Left ventricle myocardium inferior (tissue), 1 donor: ENCODE measurements at places on chromosomes 6 and 20. TPM values are rescaled to one million over a fixed set of nuclear protein-coding genes. Genes with fewer than 3 reads are reported as not detected.
A peak's percentile ranks its signal among the peaks of the same experiment; 100 is the strongest.

MYB gene
- 0.08 TPM for total RNA-seq

DNA sequence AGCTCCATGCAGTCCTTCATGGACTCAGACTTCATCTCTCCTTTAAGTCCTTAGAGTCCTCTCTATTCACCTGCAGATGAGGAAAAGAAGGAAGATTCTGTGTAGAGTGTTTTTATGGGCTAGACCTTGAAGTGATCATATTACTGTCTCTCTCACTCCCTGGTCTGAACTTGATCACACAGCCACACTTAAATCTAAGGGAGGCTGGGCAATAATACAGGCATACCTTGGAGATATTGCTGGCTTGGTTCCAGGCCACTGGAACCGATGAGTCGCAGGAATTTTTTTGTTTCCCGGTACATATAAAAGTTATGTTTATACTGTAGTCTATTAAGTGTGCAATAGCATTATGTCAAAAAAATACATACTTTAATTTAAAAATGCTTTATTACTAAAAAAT lies 59.2 kb upstream of the FOXO3 start:
- no peak for DNase-seq

AFDN gene
- total RNA-seq = 54.9 TPM

DNA sequence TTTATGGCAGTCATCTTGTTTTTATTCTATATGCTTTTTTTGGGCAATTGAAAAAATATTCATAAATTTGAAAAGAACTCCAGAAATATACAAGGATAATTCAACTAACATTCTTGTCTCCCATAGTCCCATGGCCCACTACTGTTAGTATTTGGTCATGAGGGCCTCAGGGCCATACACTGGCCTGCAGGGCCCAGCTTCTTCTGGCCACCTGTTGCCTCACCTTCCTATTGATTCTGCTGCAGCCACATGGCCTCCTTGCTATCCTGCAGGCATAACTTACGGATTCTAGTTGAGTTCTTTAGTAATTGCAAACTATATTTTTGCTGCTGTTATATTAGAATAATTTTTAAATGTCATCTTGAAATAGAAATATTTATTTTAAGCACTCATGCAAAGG lies 72.6 kb downstream of the SCAND1 start:
- DNase-seq = no peak

DNA sequence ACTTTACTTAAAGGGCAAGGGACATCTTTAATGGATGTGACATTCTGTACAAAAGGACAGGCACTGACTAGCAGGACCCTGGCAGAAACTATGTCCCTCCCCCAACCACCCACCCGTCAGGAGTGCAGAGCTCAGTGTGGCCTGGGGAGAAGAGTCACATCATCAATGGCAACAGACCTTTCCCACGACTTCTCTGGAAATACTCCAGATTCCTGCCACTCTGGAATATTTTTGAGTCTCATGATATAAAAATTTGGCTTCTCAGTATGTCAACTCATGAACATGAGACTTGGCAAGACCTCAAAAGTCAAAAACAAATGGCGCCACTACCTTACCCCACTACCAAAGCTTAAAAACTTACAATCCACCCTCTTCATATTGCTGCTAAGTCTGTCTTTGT lies 118.3 kb downstream of the SLC23A2 start:
- DNase-seq = no peak

GRCh38 chr6:122423734-122424133 lies 24.3 kb downstream of the HSF2 start:
- no peak for DNase-seq

GRCh38 chr6:142867988-142868812 lies 76.8 kb downstream of the HIVEP2 start:
- no peak for DNase-seq

GRCh38 chr20:31670371-31671228 lies 32.9 kb downstream of the COX4I2 start:
- peak; percentile 78 for DNase-seq

FILIP1 gene
- 173 TPM for total RNA-seq

GRCh38 chr6:154388803-154389202 lies 32.2 kb upstream of the IPCEF1 start:
- DNase-seq = no peak

GRCh38 chr20:59993736-59994430 lies 35.7 kb downstream of the CDH26 start:
- DNase-seq = no peak

- DNase-seq = no peak
Measured at GRCh38 chr20:53639647-53640440, 46.2 kb upstream of the ZNF217 start.

DNA sequence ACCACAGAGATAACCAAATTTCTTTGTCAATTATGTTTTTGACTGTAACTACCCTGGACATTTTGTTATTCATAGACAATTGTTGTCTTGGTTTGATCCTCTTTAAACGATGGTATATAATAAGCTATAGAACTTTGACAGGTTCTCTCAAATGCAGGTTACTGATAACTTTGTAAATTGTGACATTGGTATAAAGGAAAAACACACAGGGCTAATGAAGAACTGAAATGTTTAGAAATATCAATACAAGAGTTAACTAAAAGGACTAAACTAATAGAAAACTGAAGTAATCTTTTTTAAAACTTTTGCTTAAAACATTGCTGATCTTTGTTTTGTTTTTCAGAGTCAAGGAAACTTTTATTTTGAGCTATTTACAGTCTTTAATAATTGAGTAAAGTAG lies 124.8 kb downstream of the TPBG start:
- no peak for DNase-seq

DNA sequence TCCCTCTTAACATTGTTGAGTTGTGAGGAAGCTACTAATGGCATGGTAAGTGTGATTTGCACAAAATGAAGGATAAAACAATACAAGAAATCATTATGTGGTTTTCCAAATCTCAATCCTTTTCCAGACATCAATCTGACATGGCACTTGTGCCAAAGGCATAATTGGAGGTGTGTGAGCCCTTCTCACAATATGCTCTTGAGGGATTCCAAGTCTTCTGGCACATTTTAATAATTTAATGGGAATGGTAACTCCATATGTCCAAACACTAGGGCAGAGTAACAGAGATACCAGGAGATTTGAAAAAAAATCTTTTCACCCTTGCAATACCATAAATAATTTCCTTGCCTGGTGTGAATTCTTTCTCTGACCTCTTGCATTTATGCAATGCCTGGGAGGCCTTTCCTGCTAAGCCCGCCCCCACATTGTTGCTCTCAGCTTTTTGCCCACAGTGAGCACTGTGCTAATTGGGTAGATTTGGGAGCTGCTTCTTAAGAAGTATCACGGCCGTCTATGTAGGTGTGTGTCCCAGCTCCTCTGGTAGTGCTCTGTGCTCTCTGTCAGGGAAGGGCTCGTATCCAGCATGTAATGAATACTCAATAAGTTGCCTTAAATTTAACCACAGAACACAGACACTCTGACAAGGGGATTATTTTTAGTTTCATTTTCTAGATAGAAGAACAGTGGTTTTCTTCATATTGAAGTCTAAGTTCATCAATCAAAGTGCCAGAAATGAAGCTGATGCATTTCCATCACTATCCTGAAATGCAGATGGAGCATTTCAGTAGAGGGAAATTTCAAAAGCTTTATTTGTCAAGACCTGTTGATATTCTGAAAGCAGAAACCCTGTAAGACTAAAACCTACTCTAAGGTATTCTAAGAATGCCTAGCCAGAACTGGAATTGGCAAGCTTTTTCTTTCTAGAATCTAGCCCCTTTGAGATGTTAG lies 54.4 kb upstream of the CEP85L start:
- DNase-seq = no peak

DNA sequence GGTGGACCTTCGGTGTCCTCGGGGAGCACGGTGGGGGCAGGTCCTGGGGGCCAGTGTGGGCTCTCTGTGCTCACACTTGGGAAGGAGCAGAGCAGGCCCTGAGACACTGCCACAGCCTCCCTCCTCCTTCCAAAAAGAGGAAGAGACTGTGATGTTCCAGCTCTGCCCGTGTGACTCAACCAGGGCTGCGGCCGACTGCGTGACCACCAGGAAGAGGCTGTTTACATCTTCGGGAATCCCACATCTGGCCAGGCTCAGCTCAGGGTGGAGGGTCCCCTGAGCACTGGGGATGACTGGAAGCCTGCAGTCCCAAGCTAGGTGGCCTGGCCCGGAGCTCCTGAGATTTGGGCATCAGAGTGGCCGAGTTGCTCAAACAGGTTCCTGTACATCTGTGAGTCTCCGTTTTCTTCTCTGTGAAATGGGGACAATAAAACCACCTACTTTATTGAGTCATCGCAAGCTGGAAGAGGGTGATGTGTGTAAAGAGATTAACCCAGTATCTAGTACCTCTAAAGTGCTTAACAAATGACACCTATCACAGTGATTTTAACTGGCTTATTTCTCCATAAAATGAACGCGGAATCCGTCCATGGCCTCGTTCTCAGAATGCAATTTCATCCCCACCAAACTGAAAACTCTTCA lies 242.1 kb downstream of the DLL1 start:
- DNase-seq = no peak

DNA sequence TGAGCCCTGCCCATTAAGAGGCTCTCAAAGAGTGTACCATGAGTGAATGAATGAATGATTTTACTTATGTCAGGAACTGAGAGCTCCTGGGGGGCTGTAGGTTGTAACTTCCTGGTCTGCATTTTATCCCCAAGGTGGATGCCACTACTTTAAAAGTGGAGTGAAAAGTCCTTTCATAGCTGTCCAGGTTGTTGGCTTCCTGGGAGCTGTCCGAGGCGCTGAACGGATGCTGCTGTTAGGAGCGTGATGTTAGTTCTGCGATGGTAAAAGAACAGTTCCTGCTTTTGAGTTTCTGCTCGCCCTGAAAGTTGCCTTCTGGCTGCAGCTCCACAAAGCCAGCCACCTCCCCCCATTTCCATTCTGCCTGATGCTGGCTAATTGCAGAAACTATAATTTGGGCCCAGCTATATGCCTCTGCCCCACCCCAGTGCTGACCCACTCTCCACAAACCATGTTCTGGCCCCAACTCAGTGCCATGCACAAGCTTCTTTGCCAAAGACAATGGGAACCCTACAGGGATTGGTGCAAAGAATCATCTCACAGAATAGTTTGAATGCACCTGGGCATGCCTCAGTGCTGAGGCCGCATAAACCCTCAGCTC lies 330.9 kb upstream of the CDH4 start:
- peak; percentile 52 for DNase-seq

GRCh38 chr6:14270142-14270893 lies 152.7 kb downstream of the CD83 start:
- no peak for DNase-seq

- DNase-seq = no peak
Measured at GRCh38 chr6:21754891-21755290, 161.3 kb downstream of the SOX4 start.

GRCh38 chr6:76174722-76175121 lies 102.3 kb upstream of the IMPG1 start:
- DNase-seq = no peak
